ENCODE measurements at places on chromosomes 1 and 21. TPM values are rescaled to one million over a fixed set of nuclear protein-coding genes. Genes with fewer than 3 reads are reported as not detected.

GRCh38 chr1:84298328-84298683, 3.2 kb upstream of the SAMD13 start:
- no peaks in the 10 kb centered on the region for H3K36me3 ChIP-seq
- no peak for DNase-seq
- H3K27ac ChIP-seq: peak overlapping the region; percentile 86
- peak overlapping the region; percentile 88 for H3K4me3 ChIP-seq

Gene S100A10
- 1,257 TPM for total RNA-seq

GRCh38 chr1:30191154-30191702, 532.2 kb downstream of the MATN1 start:
- no peaks in the 10 kb centered on the region for H3K4me1 ChIP-seq
- no peak overlapping the region for H3K27ac ChIP-seq
- no peaks in the 10 kb centered on the region for H3K27me3 ChIP-seq
- H3K36me3 ChIP-seq: no peaks in the 10 kb centered on the region
- H3K4me3 ChIP-seq: no peak overlapping the region
- DNase-seq: peak; percentile 85

GRCh38 chr1:14654554-14654953, 56.1 kb downstream of the KAZN start:
- no peak overlapping the region for H3K27ac ChIP-seq
- H3K4me1 ChIP-seq: no peaks in the 10 kb centered on the region
- no peak overlapping the region for H3K4me3 ChIP-seq
- DNase-seq: no peak
- H3K36me3 ChIP-seq: no peaks in the 10 kb centered on the region
- H3K27me3 ChIP-seq: peaks cover 7% of the 10 kb centered on the region

DNA sequence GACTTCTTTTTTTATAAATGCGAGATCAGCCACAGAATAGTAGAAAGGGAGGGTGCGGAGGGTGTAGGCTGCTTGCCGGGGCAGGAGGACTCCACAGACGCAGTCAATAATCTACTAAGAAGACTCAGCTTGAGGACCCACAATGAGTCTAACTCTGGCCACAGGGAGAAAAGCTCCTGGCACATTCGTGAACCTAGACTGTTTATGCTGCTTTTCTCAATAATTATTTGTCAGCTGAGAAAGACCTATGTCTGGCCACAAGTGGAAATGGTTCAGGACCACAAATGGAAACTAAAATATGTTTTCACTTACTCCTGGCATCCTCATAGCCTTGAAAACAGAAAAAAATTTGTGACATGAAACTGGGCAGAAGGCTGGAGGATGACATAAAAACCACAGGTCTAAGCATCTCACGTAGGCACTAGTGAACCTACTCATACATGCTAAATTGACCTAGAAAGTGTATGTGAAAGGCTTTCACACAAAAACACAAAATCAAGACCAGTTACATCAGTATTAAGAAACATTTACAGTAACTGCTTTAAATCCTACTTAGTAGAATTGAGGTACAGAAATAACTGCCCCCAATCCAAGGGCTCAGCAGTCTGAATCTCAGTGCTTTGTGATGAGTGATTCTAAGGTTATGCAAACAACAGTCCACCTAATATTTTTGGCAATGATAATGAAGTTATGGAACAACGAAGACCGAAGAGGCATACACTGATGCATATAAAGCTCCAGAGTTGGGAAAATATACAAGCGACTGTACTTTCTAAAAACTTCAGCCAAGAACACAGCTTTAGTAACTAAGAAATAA, 159.5 kb downstream of the SLC45A1 start:
- peak; percentile 79 for DNase-seq
- no peaks in the 10 kb centered on the region for H3K27me3 ChIP-seq
- no peaks in the 10 kb centered on the region for H3K36me3 ChIP-seq
- no peak overlapping the region for H3K27ac ChIP-seq

- no peaks in the 10 kb centered on the region for H3K4me1 ChIP-seq
- no peaks in the 10 kb centered on the region for H3K27me3 ChIP-seq
- no peaks in the 10 kb centered on the region for H3K36me3 ChIP-seq
- peak; percentile 61 for DNase-seq
Measured at GRCh38 chr21:21436012-21436534, 437.9 kb downstream of the NCAM2 start.

Gene ECM1
- 26.0 TPM for total RNA-seq

DNA sequence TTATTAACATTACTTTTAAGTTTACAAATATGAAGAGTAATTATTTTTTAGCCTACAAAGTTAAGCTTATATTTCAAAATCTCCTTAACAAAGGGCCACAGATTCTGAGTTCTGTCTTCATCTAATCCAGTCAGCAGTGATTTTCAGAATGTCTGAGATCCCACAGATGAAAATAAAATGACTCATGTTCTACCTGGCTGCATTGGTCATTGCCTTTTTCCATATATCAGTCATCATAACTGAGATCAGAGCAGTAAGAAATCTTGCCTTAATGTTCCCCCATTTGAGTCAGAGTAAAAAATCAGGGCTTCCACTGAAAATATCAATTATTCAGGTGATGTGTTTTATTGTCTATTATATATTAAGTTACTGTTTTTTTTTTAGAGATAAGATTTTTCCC, 416.1 kb downstream of the MRPL39 start:
- H3K4me1 ChIP-seq: no peaks in the 10 kb centered on the region
- no peaks in the 10 kb centered on the region for H3K36me3 ChIP-seq
- H3K4me3 ChIP-seq: no peak overlapping the region
- no peaks in the 10 kb centered on the region for H3K27me3 ChIP-seq
- H3K27ac ChIP-seq: no peak overlapping the region

DNA sequence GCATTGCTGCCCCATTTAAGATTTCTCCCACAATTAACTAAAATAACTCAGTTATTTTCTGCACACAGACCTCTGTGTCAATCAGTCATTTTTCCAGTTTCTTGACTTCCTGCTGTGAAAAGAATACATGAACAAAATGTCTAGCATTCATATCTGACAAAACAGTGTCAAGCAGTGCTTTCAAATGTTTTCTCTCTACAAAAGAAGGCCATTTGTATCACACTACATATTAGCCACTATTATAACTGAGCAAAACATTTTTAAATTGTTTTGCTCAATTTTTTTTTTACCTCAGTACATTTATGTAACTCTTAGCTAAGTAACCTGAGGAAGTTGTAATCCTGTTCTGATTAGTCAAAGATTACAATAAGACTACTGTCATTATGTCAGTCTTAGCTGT, 1498.5 kb upstream of the PRMT6 start:
- no peak overlapping the region for H3K27ac ChIP-seq
- no peaks in the 10 kb centered on the region for H3K27me3 ChIP-seq
- H3K4me3 ChIP-seq: no peak overlapping the region
- DNase-seq: no peak
- H3K36me3 ChIP-seq: no peaks in the 10 kb centered on the region

- H3K4me1 ChIP-seq: no peaks in the 10 kb centered on the region
- H3K4me3 ChIP-seq: peak within 1 kb of the TSS; percentile 72
- H3K27ac ChIP-seq: no peak within 1 kb of the TSS
- no peaks in the 10 kb centered on the region for H3K36me3 ChIP-seq
- no peaks in the 10 kb centered on the region for H3K27me3 ChIP-seq
Measured at GRCh38 chr1:99766378-99766800, at the start of gene FRRS1. FRRS1 (minus strand) TSS chr1:99766635; CDS start chr1:99748768, 17,867 bp downstream.

Gene HMGN1
- total RNA-seq: 259 TPM

DNA sequence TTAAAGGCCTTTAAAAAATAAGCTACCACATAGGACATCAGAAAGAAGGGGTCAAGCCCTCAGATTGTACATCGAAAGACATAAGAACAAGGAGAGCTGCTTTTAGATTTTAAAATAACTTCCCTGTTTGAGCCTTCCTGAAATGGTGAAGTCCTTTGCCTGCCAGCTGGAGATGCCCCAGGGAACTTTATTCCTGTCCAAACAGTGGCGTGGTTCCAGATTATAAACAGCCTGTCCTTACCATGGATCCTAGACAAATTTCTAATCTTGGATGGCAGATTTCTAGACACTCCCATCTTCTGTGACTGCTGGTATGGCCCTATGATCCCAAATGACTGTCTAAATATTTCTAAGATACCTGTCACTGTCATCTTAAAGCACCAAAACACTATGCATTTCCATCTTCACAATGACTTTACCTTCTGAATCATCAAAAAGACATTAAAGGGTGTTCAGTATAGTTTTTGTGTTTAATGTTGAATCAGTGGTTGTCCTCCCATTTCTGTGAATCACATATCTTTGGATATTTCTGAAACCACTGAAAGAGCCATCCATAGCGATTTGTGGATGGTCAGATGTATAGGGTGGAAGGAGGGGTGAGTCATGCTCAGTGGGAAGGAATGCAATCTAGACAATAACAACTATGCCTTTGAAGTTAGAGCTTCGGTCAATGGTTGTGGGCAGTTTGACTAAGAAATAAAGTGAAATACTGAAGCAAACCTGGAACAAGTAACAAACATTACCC, 23.2 kb downstream of the ILDR2 start:
- peak overlapping the region; percentile 49 for H3K27ac ChIP-seq
- no peaks in the 10 kb centered on the region for H3K36me3 ChIP-seq
- H3K27me3 ChIP-seq: peaks cover 29% of the 10 kb centered on the region
- peak; percentile 93 for DNase-seq
- peak overlapping the region; percentile 15 for H3K4me3 ChIP-seq
- peaks cover 23% of the 10 kb centered on the region for H3K4me1 ChIP-seq

DNA sequence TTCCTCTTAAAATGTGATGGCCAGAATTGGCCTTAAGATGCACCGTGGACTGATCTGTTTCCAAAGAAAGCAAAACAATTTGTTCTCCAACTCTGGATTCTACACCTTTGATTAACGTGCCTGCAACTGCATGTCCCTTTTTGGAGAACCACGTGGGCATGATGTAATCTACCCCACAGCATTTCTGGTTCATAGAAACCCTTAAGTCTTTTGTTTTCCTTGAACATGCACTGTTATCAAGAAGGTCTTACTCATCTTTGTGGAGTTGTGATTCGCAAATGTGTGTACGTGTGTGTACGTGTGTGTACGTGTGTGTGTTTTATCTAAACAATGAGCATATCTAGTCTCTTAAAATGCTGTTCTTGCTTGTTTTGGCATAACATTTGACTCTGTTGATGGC, 57.8 kb downstream of the LPAR3 start:
- H3K4me1 ChIP-seq: no peaks in the 10 kb centered on the region
- H3K36me3 ChIP-seq: no peaks in the 10 kb centered on the region
- peak; percentile 19 for DNase-seq
- H3K27ac ChIP-seq: no peak overlapping the region

GRCh38 chr1:152002960-152003359, 9.3 kb upstream of the S100A10 start:
- H3K4me3 ChIP-seq: no peak overlapping the region
- no peak overlapping the region for H3K27ac ChIP-seq
- no peak for DNase-seq

Data from astrocyte (in vitro differentiated cells and primary cell).